CD4-positive, alpha-beta T cell treated with Interferon alpha-2 for 1 hour (primary cell): ENCODE measurements at places on chromosomes 1 and 21.
A peak's percentile ranks its signal among the peaks of the same experiment; 100 is the strongest.

DNA sequence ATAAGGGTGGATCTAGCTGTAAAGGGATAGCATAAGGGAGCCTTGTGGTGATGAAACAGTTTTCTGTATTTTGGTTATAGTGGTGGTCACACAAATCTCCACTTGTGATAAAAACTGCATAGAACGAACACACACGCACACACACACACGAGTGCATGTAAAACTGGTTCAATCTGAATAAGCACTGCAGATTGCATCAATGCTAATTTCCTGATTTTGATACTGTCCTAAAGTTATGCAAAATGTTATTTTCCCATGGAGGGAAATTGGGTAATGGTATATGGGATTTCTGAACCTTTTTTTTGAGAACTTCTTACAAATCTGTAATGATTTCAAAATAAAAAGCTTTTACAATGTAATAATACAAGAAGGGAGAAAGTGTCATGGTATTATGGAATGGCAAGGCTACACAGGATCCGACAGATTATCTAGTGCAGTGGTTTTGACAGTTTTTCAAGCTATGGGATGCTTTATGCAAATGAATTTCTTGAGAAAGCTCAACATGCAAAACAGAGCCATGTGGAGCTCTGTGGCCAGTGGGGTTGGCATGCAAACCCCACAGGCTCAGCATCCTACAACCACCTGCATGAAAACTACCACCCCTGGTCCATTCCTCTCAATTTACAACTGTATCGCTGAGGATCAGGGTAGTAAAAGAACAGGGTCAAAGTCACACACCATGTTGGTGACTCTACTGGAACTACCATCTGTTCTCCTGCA is 18.8 kb downstream of the SLC41A1 start:
- no peak for DNase-seq

DNA sequence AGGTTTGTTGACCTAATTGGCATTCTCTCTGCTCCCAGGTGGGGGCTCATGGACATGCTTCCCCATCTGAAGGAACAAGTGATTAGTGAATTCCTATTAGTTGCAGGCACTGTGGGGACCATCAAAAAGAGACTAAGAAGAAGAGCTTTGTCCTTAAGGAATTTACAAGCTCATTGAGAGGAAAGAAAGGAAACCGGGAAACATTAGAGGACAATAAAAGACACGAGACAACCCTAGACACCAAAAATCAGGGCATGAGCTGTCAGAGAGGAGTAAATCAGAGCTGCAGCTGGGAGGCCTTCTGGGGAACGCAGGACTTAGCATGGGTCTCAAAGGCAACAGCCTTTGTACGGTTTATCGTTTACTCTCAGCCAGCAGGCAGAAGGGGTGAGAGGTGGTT is 45.1 kb downstream of the BACE2 start:
- DNase-seq, result no peak

DNA sequence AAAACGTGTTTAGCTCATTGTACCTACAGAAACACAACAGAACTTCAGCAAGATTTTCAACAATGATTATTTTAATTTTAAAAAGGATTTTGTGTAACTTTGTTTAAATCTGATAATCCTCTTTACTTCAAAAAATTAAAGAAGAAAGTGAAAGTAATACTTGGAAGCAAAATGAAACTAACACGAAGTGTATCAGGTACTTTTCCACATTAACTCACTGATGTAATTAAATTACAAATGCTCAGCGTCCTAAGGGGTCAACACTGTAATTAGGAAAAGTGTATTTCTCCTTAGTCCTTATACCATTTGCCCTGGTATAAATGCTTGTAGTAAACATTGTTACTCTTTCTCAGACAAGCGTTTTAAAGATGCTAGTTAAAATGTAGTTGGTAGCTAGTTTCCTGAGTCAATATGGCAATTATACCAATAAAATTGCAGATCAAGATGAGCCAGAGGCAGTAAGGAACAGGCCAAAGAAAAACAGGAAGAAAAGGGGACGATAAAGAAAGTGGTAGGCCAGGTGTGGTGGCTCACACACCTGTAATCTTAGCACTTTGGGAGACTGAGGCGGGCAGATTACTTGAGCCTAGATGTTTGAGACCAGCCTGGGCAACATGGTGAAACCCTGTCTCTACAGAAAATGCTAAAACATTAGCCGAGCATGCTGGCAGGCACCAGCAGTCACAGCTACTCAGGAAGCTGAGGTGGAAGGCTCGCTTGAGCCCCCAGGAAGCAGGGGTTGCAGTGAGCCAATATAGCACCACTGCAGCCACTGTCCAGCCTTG is 553.0 kb downstream of the SMYD3 start:
- DNase-seq, result peak; percentile 46

- DNase-seq, result peak; percentile 60
Observed at GRCh38 chr1:236489710-236490377, 33.9 kb upstream of the LGALS8 start.

DNA sequence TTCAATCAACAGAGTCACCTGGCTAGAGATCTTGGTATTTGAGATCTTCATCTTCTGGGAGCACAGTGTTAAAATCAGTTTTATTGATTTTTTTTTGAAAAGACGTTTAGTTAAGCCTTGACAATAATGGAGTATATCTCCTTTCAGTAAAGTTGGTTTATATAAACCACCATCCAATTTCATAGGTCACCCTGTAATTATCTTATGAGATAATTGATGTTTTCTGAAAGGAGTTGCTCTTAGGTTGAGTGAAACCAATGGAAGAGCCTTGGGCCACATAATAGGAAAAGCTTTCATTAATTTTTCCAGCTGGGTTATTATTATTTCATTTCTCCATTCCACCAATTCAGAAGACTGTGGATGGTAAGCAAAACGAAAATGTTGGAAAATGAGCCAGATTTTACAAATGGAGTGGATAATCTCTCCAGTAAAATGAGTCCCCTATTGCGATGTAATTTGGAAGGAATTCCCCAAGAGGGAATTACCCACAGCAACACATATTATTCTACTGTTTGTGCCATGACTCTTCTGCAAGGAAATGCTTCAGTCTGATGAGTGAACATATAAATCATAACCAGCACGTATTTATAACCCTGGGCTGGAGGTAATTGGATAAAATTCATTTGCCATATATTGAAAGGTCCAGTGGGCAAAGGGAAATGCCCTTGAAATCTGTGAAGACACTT is 46.2 kb upstream of the TINAGL1 start:
- no peak for DNase-seq

- no peak for DNase-seq
Observed at GRCh38 chr1:214193691-214194090, 87.3 kb upstream of the SMYD2 start.

DNA sequence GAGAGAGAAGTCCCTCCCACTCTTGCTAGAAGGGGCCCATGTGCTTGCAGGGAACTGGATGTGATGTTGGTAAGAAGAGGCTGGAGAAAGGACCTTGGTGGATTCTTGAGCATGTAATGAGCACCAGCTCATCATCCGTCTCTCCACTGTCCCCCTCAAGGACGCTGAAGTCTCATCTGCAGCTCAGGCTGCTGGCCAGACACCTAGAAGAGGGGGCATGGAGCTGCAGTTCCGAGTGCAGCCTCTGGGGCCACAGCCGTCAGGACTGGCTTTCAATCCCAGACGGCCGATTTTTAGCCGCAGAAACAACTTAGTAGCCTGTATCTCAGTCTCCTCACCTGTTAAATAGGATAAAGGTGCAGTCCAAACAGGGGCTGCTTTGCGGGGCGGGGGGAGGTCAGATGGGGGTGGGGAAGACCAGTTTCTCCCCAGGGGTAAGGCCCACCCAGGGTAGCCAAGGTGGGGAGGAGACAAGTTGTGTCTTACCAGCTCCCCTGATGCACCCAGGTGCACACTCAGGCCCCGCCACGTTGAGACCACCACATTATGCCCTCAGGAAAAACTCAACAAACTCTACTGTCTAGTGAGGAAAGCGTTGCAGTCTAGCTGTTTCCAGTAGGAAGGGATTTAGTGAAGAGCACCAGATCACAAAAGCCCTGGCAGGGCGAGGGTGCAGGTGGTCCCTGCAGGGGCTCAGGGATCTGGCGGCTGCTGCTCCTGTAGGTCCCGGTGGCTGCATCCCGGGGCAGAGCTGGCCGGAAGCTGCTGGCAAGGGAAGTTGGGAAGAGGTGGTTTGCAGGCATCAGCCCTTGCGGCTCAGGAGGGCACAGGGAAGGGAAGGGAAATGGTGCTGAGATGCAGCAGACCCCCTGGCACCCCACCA is 29.5 kb downstream of the LDLRAP1 start:
- DNase-seq, result peak; percentile 29

GRCh38 chr1:208185801-208186231 is 58.4 kb downstream of the PLXNA2 start:
- no peak for DNase-seq

GRCh38 chr1:235331401-235331800 is 3.0 kb downstream of the GGPS1 start:
- no peak for DNase-seq

DNA sequence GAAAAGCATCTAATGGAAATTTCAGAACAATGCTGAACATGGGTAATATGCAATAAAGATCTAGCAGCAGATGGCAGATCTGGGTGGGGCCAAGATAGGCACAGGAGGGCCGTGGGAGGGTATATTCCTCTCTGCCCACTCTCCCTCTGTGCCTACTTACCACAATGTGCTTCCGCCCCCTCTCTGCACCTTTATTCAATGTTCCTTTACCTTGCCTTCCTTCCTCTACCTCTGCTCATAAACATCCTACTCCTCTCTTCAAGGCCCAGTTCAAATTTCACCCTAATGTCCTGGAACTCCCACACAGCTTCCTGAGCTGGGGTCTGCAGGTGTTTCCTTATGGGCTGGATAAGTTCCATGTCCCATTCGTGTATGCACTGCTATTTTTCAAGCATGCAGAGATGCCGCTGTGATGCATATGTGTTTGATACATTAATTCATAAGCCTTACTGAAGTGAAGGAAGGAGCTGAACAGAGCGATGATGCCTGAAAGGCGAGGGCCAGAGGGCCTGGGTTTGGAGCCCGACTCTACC is 65.6 kb upstream of the EDEM3 start:
- DNase-seq, result no peak

GRCh38 chr1:67789551-67789950 is 43.7 kb downstream of the GNG12 start:
- no peak for DNase-seq

DNA sequence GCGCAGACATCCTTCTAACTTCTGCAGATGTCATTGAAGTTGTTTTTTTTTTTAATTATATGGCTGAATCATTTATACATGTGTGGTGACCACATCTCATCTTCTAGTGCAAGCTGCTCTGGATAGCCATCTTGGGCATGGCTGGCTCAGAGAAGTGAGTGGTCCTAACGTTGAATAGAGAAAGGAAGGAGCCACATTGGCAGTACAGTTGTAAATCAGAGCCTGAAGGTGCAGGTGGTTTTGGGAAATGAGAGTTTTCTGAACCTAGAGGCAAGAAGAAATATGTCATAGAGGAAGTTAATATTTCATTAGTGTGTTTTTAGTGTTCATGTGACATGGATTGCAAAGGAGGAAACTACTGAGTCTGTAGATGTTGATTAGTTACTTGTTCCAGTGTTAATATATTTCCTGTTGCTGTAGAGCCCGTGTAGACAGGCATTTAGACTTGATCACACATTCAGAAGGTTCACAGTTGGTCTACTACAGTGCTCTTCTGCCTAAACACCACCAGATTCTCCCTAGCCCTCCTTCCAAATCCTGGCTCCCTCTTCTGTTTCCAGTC is 163.7 kb downstream of the ROR1 start:
- no peak for DNase-seq

DNA sequence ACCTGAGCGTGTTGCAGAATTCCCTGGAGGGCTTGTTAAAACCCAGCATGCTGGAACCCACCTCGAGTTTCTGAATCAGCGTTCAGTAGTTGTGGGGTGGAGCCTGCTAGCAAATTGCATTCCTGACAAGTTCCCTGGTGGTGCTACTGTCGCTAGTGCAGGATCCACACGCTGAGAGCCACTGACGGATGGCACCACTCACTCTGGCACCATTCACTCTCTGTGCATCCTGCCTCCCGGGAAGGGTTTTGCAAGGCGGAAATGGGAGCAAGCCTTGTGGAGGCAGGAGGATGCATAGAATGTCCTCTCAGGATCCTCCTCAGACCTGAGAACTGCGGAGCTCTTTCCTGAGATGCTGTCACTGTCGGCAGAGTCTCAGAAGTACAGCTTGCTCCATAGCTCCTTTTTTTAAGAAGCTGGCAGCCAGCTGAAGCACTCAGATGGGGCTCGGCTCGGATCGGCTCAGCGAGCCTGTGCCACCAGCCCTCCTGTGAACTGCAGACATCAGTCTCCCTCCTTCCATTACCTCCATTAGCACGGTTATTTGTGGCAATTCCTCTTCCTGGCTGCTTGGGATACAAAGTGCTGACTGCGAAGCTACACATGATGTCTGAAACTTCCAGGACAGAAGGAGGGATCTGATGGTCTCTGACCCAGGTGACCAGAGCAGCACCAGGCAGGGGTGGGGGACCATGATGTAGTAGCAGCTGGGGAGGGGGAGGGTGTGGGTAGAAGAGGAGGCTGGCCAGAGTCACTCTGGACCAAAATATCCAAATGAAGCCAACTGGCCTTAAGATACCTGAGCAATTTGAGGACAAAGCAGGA is 89.6 kb downstream of the C1orf94 start:
- DNase-seq, result no peak

GRCh38 chr1:59549903-59550302 is 253.0 kb downstream of the FGGY start:
- DNase-seq, result no peak

DNA sequence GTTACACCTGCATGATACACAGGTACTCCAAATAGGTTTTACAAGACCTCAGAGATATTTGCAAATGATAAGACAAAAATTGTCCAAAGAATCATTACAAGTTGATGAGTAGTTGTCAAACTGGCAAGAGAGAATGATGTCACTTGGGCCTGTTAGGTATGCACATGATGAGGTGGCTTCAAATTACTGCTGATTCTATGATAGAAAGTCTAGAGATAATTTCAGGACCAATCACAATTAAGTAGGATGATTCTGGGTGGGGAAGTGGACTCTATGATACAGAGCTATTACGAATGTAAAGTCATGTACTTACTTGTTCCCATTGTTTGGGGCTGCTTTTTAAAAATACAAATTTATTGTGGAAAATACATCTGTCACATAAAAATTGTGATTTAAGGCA is 5.2 kb upstream of the SPRR1B start:
- no peak for DNase-seq

DNA sequence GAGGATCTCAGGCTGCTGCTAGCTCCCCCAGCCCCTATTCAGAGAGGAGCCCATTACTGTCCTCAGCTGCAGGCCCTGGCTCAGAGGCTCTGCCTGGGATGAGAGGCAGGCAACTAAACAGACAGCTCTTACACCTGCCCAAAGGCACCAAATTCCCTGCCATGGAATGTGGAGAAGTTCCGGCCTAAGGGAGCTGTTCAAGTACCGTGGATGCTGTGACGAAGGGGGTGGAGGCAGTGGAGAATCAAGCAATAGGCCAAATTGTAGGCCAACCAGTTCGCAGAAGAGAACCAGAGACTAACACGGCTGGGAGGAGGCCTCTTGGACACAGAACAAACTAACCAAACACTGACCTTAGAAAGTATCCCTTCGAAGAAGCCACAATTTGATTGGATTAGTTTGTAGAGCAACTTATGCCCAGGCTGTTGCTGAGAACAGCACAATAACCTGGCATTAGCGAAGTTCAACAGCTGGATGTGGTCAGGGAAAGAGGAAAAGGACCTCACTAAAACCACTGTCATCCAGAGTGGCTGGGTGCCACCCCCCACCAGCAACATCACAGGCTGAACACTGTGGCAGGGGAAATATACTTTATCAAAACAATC is 3.6 kb downstream of the C1orf174 start:
- DNase-seq, result no peak

GRCh38 chr1:110198746-110199145 is 11.4 kb upstream of the KCNC4 start:
- DNase-seq, result no peak

GRCh38 chr1:47685763-47686066 is 247.9 kb downstream of the FOXD2 start:
- DNase-seq, result no peak
